ENCODE measurements at places on chromosomes 6 and 20.
A peak's percentile ranks its signal among the peaks of the same experiment; 100 is the strongest.

DNA sequence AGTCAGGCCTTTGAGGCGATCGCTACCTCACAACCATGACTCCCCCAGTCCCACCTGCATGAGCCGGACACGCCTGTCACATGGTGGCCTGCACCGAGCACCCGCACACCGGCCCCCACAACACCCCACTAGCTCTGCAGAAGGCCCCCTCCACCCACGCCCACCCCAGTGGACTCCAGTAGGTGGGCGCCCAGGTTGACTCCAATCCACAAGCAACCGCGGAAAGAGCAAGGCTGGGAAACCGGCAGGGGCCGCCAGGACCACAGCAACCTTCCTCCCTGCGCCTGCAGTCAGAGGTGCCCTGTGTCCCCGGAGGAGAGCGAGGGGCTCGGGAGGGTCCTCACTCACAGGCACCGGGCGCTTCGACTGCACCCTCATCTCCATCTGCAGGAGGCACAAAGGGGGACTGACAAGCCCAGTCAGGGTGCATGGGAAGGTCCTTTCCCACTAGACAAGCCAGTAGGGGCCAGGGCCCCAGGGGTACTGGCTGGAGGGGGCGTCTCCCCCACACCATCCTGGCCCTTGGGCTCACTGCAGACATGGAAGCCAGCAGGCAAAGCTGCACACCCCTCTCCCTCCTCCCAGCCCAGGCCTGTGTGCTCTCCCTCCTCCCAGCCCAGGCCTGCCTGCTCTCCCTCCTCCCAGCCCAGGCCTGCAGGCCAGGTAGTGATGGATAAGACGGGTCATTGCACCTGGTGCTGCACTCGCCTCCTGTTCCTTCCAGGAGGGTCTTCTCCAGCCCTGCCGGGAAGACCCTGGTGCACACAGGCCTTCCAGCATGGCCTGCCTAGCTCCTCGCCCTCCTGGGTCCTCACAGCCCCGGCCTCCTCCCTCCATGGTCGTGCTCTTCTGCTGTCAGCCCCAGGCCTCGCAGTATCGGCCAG lies 137.2 kb downstream of the DLL1 start:
- DNase-seq = no peak

DNA sequence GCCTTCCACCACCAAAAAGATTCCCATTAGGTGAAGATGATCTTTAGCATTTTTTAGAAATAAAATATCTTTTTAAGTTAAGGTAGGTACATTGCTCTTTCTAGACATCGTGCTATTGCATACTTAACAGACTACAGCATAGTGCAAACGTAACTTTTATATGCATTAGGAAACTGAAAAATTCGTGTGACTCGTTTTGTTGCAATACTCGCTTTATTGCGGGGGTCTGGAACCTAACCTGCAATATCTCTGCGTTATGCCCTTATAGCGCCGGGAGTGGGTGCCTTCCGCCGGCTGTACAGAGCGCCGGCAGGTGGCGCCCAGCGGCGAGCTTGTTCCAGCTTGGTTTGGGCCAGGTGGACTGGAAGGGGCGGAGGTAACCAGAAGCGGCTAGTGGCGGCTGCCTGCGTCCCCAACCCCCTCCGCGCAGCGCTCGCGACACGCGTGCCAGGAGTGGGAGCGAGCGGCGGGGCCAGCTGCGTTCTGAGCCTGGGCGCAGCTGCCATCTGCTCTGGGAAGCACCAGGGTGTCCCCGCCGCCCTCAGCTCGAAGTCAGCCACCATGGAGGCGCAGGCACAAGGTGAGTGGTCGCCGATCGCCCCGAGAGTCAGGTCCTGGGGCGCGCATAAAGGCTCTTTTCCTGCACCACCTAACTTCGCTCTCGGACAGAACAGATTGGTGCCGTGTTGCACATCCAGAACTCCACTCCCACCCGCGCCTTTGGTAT lies at the start of gene TPD52L1:
TSS of gene TPD52L1 (plus strand) at position 383 of the 727 bp plus-strand sequence. CDS start at position 562, 179 bp downstream.
- DNase-seq = peak; percentile 47

DNA sequence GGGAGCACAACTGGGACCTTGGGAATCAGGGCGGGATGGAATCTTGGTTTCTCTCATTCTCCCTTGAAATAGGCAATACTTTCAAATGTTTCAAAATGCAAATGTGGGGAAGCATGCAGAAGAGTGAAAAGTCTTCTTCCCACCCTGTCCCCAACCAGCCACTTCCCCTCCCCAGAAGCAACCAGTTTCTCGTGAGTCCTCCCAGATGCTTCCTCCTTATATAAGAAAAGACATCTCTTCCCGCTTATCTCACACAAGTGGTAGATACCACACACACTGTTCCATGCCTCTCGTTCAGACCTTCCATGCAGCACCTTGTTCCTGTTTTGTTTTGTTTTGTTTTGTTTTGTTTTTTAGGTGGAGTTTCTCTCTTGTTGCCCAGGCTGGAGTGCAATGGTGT lies 25.1 kb downstream of the HCK start:
- no peak for DNase-seq

GRCh38 chr6:114042267-114043016 lies 71.5 kb upstream of the HDAC2 start:
- no peak for DNase-seq

DNA sequence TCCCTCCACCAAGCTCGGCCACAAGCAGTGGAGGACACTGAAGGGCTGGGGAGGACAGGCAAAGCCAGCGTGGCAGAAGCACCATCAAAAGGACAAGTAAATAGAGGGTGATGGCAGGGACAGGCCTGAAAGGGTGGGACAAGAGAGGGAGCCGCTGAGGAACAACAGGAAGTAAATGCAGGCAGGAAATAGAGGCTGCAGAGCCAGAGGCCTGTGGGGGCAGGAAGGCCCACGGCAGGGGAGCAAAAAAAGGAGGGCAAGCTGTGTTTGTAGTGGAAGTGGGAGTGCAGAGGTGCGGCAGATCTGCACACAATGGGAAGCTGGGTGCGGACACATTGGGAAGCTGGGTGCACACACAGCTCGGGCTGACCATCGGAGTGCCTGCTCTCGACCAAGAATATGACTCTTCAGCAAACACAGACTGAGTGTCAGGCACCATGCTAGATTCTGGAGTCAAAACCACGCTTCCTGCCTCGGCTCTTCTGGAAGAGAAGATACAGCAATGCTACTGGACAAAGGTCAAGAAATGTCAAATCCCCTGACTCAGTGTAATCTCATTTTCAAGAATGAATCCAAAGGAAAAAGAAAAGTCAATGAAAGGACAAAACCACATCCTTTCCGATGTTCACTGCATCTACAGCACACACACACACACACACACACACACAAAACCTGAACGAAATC lies 40.4 kb upstream of the RAB22A start:
- no peak for DNase-seq

GRCh38 chr6:157823001-157823527 lies at the start of gene SNX9:
Gene SNX9 (plus strand): TSS chr6:157823246. CDS start chr6:157823435, 189 bp downstream.
- peak; percentile 29 for DNase-seq

DNA sequence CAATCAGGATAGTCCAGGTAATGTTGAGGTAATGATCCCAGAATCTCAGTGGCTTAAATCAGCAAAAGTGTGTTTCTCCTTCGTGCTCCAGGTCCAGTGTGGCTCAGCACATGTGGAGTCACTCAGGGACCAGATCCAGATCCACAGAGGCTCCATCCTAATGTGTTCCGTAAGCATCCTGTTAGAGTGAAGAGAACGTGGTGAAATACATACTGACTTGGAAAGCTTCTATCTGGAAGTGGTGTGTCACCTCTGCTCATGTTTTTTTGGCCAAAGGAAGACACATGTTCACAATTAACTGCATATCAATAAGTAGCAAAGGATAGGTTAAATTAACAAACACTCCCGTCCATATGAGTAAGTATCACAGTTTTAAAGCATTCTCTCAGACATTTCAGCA lies 26.8 kb upstream of the PREP start:
- DNase-seq = no peak

GRCh38 chr6:103879800-103880199 lies 979.9 kb downstream of the HACE1 start:
- no peak for DNase-seq

- DNase-seq = no peak
These were observed 224 bp downstream of the MPC1 start for GRCh38 chr6:166382500-166382932.

DNA sequence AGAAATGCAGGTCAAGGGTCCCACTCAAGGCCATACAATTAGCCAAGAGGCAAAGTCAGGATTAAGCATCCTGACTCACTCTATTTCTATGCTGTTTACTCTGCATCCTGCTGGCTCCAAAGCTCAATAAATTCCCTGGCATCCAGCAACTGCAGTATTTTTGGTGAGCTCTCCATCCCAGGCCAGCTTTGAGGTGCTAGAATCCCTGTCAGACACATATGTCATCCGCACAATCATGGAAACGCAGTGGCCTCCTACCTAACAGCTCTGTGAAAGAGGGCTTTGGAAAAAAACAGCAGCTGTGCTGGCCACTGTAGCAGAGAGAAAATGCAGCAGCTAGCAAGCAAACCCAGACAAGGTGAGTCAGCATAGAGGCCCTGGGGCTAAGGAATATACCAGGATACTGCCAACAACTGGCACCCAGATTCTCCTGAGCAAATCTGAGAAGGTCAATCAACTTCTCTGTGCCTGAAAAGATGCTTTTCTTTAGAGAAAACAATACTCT lies 58.4 kb downstream of the ANKEF1 start:
- DNase-seq = no peak

DNA sequence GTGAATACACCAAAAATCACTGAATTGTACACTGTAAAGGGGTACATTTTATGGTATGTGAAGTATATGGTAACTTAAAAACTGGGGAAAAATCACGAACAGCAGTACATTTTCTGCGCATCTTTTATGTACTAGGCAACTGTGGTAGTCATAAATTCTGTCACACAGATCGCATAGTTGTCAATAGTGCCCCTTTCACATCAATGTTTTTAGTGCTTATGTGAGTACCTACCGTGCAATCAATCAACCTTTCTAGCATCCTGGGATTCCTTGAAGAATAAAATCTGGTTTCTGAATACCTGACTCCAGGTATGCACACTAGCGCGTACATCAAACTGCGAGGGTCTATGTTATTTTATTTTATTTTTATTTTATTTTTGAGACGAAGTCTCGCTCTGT lies 637 bp upstream of the RPF2 start:
- DNase-seq = no peak

DNA sequence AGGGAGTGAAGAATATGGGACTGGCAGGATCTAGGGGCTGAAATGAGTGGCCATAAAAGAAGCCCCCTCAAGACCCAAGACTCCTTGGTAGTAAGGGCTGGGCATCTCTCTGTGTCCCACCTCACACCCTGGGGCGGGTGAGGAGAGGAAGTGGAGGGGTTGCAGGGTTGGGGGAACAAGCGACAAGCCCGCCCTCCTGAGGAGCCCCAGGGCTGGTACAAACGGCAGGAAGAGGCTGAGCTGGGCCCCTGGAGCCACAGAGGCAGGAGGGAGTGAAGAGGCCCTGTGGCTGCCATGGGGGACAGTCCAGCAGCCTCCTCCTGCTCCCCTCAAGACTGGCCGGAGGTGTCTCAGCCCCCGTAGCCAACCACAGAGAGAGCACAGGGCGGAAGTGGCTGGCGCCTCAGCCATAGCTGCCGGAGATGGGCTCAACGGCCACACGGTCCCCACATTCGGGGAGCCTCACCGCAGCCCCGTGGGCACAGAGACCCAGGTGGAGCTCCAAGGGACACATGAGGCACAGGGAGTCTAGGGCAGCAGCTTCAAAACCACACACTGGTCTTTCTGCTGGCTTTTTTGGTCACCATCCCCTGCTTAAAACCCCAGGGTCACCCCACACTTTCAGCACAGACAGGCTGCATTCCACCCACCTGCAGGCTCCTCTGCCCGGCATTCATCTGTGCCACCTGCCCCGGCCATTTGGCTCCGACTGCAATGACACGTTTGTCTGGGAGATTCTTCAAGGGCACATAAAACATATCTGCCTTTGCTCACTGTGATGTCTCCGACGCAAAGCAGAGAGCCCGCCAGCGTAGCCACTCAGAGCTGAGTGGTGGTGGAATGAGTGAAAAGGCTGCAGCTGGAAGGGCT lies 524 bp downstream of the C20orf203 start:
- no peak for DNase-seq

- DNase-seq = no peak
These were observed 6.3 kb upstream of the VSX1 start for GRCh38 chr20:25088267-25088666.

GRCh38 chr20:15098351-15098750 lies 760.9 kb upstream of the FLRT3 start:
- DNase-seq = no peak

- DNase-seq = no peak
These were observed 564.2 kb downstream of the TFAP2B start for GRCh38 chr6:51382847-51383246.

DNA sequence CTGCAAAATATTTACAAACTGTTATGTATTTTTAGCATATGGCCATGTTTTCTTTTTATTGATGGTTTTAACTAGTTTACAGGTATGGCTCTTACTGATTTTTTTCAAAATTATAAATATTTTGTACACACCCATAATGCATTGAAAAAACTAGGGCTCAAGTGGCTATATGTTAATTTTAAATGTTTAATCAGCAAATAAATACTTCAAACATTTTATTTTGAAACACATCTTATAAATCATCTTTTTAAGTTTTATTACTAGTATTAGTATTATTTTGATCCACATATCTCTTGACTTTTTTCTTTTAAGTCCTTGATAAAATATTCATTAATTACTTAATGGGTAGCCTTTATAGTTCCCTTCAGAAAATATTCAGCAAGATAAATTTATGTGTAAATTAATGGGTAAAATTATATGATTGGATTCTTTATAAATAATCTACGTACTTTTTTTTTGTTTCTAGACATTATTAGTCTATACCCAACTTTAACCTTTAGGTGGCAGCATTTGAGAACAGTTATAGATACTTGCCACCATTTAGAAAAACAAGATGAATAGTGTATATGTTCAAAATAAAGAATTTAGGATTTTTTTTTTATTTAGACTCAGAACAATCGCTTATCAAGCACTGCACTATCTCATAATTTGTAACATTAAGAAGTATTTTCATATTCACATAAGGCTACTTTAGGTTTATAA lies 241.9 kb downstream of the ADGRB3 start:
- DNase-seq = no peak

GRCh38 chr6:94902974-94903628 lies 674.2 kb upstream of the MANEA start:
- no peak for DNase-seq

DNA sequence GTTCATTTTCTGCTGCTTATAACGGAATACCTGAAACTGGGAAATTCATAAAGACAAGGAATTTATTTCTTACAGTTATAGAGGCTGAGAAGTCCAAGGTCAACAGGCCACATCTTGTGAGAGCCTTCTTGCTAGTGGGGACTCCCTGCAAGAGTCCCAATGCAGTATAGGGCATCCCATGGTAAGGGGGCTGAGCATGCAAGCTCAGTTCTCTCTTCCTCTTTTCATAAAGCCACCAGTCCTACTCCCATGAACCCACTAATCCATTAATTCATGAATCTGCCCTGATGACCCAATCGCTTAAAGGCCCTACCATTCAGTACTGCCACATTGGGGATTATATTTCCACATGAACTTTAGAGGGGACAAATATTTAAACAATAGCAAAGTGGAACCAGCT lies 26.5 kb downstream of the CYB5R4 start:
- no peak for DNase-seq

GRCh38 chr20:46550461-46550860 lies at the start of gene OCSTAMP:
Gene OCSTAMP (minus strand): TSS chr20:46550654. CDS start chr20:46550560, 94 bp downstream.
- DNase-seq = no peak

DNA sequence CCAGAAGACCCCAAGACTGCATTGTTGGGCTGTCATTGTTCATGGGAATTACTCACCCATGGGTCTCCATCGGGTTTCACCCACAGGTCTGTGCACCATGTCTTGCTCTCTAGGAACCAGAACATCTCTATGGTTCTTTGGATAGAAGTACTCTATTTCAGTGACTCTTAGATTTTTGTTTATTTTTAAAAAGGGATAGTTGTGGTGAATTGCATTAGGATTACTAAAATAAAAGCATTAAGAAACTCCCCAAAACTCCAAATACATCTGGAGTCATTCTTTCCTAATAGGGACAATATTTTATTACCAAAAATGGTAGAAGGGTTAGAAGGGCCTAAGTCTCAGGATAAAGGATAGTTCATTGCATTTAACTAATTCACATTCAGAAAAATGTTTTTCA lies 166.9 kb upstream of the TNFAIP3 start:
- DNase-seq = no peak

All from retinal pigment epithelial cell (primary cell).